ENCODE measurements at places on chromosomes 4 and X. TPM values are rescaled to one million over a fixed set of nuclear protein-coding genes. Genes with fewer than 3 reads are reported as not detected.

Gene GAGE1
- not detected for polyA plus RNA-seq

Gene ASMT
- polyA plus RNA-seq, result not detected

Gene SLC10A4
- not detected for polyA plus RNA-seq

Gene SOD3
- polyA plus RNA-seq, result not detected

Gene CT45A1
- polyA plus RNA-seq, result not detected

Gene SASH3
- polyA plus RNA-seq, result not detected

Gene FAT1
- 11.9 TPM for polyA plus RNA-seq

Gene YY2
- polyA plus RNA-seq, result 2.7 TPM

Gene FAM200B
- polyA plus RNA-seq, result 122 TPM

Gene APBB2
- 18.8 TPM for polyA plus RNA-seq

Gene EXOC1L
- polyA plus RNA-seq, result not detected

Gene SUPT20HL1
- not detected for polyA plus RNA-seq

Gene GC
- polyA plus RNA-seq, result not detected

Gene NOX1
- 0.13 TPM for polyA plus RNA-seq

Gene GUCY1A1
- polyA plus RNA-seq, result not detected

Gene TMPRSS11F
- not detected for polyA plus RNA-seq

Gene NEIL3
- polyA plus RNA-seq, result not detected

Gene FAM149A
- polyA plus RNA-seq, result 11.1 TPM

Gene HAUS7
- polyA plus RNA-seq, result 11.2 TPM

Gene PWWP3B
- polyA plus RNA-seq, result 3.8 TPM

Gene REELD1
- polyA plus RNA-seq, result not detected

Gene DRP2
- 1.2 TPM for polyA plus RNA-seq

Gene TCEANC
- polyA plus RNA-seq, result 6.1 TPM

Gene LONRF3
- polyA plus RNA-seq, result 0.99 TPM

Gene UCHL1
- polyA plus RNA-seq, result 1,999 TPM

Gene NUP54
- polyA plus RNA-seq, result 16.9 TPM

Gene SORBS2
- polyA plus RNA-seq, result 0.74 TPM

Gene GPR119
- polyA plus RNA-seq, result not detected

Gene HS3ST1
- 2.4 TPM for polyA plus RNA-seq

Gene NLGN4X
- polyA plus RNA-seq, result 16.9 TPM

Gene CPLX1
- 6.8 TPM for polyA plus RNA-seq

Gene KIT
- polyA plus RNA-seq, result 1.5 TPM

Gene HSFX1
- not detected for polyA plus RNA-seq
